ENCODE measurements at places on chromosomes 12 and 14.

GRCh38 chr12:19962192-19962591, 406.1 kb upstream of the PDE3A start:
- DNase-seq: no peak

GRCh38 chr12:56873382-56873781, 60.8 kb downstream of the SDR9C7 start:
- DNase-seq: no peak

DNA sequence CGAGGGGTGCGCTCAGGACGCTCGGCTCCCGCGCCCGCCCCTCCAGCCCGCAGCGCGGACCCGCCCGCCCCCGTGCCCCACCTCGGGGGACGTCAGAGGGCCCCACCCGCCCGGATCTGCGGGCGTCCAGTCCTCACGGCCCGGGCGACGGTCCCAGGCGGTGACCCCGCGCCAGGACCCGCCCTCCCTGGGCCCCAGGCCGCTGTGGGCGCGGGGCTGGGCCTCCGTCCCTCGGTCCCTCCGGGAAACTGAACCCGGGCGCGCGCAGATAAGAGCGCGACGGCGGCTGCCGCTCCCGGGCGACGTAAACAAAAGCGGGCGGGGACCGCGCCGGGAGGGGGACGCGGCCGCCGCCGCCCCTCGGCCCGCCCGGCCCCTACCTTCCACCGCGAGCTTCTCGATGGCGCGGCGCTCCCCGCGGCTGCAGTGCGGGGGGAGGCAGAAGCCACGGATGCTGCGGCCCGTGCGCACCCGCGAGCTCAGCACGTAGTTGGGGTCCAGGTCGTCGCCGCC, 1.1 kb downstream of the CKB start:
- DNase-seq: no peak

- DNase-seq: no peak
These were observed 29.2 kb upstream of the CRY1 start for GRCh38 chr12:107122452-107122958.

GRCh38 chr12:95976416-95976832, 19.7 kb downstream of the HAL start:
- no peak for DNase-seq

- no peak for DNase-seq
These were observed 49.3 kb downstream of the DLK1 start for GRCh38 chr14:100775831-100776591.

- peak; percentile 71 for DNase-seq
These were observed 28.0 kb upstream of the GARIN6 start for GRCh38 chr12:99619389-99620158.

DNA sequence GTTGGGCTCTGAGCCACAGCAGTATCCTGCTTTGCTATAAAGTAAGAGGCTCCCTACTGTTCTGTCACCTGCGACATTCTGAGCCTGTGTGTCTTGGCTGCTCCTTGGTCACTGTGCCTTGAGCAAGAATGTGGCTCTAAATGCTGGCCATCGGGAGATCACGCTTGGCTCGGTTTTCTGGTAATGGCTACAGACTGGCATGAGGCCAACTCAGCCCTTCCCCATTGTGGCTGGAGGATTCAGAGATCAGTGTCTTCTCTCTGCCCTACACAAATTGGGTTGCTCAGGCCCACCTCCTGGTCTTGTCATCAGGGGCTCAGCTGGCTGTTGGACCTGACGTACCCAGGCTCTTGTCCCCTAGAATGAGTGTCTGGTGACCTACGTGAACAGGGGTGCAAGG, 94.5 kb downstream of the PLXNC1 start:
- peak; percentile 20 for DNase-seq

DNA sequence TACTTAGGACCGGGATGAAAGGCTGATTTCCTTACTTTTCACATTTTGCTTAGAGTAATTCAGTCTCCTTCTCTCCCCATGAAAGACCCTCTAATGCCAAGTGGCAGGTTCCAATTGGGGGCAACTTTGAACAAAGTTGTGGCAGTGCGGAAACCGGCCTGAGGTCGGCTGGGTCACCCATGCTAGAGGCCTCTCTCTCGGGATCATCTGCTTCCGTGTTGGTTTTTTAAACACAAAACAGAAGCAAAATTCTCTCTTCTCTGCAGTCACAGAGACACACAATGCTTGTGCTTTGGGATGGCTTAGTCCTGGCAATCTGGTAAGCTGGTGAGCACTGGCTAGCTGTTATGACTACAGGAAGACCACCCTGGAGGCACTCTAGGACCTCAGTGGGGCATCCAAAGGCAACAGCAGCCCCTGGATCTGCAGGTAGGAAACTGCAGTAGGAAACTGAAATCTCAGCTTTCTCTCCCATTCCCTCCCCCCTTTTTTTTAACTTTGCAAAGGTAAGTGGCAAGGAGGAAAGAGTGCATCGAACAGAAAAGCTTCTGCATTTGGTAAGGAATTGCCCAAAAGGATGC, 102.1 kb downstream of the BCL11B start:
- DNase-seq: no peak

DNA sequence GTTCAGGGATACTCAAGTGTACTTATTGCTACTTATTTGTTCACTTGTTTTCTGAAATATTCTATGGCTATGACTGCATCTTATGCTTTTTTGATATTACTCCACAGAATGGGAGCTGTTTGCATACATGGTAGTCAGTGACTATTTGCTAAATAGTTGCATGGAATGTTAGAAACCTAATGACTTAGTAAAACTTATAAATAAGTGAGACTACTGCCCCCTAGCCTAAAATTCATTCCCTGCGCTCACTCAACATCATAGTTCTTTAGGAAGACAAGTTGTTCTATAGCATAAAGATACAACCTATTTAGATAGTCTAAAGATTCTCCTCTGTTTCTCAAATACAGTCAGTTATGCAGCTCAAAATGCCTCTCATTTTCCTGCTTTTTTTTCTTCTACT, 305.5 kb downstream of the CEP128 start:
- DNase-seq: no peak

GRCh38 chr14:34482463-34482862, 20.4 kb upstream of the SPTSSA start:
- no peak for DNase-seq

GRCh38 chr12:60494244-60494643, 898.4 kb downstream of the SLC16A7 start:
- peak; percentile 68 for DNase-seq

- peak; percentile 93 for DNase-seq
These were observed 71.9 kb downstream of the RESF1 start for GRCh38 chr12:32031109-32031508.

GRCh38 chr12:76976777-76977382, 88.5 kb downstream of the E2F7 start:
- no peak for DNase-seq

DNA sequence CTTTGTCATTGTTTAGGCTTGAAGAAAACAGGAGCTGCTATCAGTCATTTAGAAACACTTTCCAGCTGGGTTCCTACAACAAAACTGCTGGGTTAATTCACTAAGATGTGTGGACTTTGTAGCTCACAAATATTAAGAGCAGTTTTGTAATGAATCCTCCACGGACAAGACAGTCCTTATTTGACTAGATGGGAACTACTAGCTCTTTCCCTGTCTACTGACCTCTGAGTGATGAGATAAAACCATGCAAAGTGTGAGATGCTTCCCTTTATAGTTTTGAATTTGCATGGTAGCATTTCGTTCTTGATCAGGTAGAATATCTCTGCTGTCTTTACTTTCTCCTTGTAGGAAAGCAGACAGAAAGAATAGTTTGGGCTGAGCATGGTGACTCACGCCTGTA, 72.9 kb upstream of the STXBP6 start:
- DNase-seq: no peak

DNA sequence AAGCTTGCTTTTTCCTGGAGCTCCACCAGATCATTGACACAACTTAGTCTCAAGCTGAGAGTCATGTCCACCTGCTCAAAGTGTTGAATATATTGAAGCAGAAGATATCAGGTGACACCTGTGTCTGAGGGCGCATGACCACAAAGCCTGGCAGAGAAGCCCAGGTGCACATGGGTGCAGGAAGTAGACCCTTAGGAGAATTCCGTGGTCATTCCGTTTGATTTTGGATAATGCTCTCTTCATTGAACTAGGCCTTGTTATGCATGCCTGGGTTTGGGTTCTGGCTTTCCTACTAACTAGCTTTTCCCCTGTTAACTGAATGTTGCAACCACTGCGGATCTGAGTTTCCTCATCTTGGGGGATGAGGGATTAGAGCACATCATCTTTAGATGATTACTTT, 7.1 kb downstream of the ARHGDIB start:
- DNase-seq: no peak

- no peak for DNase-seq
These were observed 13.3 kb upstream of the WDR89 start for GRCh38 chr14:63654936-63655335.

GRCh38 chr12:85836197-85837090, at the start of gene RASSF9:
Gene RASSF9, minus strand, starts transcription at chr12:85836409. Its CDS starts 208 bp downstream, at chr12:85836201.
- DNase-seq: no peak

GRCh38 chr12:98345308-98345876, 170.0 kb upstream of the TMPO start:
- peak; percentile 55 for DNase-seq

GRCh38 chr12:96409731-96410130, 9.5 kb upstream of the CDK17 start:
- no peak for DNase-seq

- DNase-seq: no peak
These were observed 2.1 kb downstream of the SIX4 start for GRCh38 chr14:60722107-60722356.

- no peak for DNase-seq
These were observed at the start of gene KCNH5 for GRCh38 chr14:63045234-63045611. Gene KCNH5, minus strand, starts transcription at chr14:63045458. Its CDS starts 272 bp downstream, at chr14:63045186.

DNA sequence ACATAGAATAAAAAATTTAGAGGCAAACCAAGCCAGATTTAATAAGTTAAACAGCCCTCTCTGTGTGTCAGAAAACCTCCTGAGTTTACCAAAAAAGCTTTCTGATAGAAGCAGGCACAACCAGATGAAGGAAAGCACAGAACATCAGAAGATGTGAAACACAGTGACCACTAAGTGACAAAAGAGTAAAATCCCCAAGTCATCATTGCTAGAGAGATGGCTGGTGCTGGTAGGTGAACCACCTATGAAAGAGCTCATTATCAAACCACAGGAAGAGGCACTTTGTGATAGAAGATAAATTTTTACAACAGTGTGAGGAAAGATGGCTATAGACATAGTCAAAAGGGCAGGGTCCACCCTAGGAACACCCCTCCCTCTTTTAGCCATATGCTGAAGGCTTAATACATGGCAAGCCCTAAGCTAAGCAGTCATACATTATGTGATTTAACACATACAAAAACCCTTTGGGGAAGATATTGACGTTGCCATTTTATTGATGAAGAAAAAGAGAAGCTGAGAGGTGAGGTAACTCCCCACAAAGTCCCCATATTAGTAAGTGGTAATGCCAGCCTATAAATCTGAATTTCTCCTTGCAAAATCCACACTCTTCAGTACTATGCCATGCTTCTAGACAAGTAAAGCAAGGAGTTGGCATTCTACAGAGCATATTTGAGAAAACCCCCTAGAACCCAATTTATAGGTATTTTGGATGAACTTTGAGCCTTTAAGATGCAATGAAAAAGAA, 449.9 kb downstream of the LRIG3 start:
- DNase-seq: no peak

GRCh38 chr14:104114421-104115130, 23.8 kb upstream of the KIF26A start:
- no peak for DNase-seq

DNA sequence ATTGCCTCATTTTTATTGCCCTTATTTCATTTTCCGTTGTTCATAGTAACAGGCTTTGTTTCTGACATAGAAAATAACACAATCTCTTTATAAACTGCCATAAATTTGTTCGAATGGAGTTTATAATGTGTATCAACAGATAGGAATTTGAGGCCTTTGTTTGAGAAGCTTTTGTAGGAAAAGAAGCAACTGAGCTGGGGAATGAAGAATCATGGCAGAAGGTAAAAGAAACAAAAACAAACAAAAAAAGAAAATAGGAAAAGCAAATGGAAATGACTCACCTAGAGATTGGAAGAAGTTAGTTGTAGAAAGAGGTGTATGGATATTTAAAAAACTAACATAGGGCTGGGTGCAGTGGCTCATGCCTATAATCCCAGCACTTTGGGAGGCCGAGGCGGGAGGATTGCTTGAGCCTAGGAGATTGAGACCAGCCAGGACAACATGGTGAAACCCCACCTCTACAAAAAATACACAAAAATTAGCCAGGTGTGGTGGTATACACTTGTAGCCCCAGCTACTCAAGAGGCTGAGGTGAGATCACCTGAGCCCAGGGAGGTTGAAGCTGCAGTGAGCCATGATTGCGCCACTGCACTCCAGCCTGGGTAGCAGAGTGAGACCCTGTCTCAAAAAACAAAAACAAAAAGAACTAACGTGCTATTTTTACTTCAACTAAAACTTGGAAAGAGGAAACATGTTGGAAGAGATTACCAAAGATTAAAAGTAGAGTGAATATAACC, 523 bp upstream of the REP15 start:
- no peak for DNase-seq

GRCh38 chr14:34460841-34461240, 1.2 kb downstream of the SPTSSA start:
- DNase-seq: no peak

DNA sequence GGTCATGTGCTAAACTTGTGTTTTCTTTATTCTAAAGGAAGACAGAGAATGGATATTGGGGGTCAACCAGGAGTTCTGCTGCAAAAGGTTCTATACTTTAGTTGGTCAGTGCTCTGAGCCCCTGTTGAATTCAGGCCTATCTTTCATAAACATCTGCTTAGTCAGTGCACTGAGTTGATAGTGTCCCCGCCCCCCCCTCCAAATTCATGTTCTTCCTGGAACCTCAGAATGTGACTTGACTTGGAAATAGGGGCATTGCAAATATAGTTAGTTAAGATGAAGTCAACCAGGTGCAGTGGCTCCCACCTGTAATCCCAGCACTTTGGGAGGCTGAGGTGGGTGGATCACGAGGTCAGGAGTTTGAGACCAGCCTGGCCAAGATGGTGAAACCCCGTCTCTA, 23.3 kb downstream of the CHST11 start:
- DNase-seq: peak; percentile 33

DNA sequence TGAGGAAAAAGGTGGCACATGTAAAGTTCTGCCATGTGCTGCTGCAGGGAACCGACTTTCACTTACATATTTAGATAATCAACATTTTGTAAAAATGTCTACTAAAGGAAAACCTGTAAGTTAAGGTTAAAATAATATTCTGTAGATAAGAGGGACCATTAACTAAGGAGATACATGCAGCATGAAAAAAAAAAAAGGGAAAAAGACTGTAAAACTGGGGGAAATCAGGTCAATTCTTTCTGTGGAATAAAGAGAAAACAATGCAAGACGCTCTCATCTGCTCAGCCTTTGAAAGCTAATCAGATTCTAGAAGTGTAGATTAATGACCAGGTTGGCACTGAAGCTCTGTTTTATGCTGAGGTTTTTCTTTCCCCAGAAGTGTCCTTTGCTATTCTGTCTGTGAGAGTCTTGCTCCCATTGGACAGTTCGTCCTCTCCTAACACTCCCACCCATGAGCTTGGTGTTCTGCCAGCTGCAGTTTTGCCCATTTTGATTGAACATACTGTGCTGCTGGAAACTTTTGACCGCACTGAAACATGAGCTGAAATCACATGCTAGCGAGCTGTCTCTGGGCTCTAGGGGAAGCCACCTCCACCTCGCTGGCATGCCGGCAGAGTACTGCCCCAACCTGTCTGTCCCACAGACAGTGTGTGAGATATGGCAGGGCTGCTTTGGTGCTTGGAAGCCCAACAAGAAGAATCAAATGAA, 39.7 kb downstream of the PPTC7 start:
- DNase-seq: no peak

GRCh38 chr14:22569106-22569736, 19.8 kb downstream of the DAD1 start:
- DNase-seq: no peak

- DNase-seq: no peak
These were observed 649.6 kb downstream of the BCL11B start for GRCh38 chr14:98622208-98623051.

- no peak for DNase-seq
These were observed 15.1 kb downstream of the NUAK1 start for GRCh38 chr12:106123551-106124081.

Measured in OCI-M1 (cell line).